ENCODE measurements at places on chromosomes 11 and 22.

- no peak for DNase-seq
Measured at GRCh38 chr22:42811459-42811858, 45.6 kb downstream of the ARFGAP3 start.

- no peak for DNase-seq
Measured at GRCh38 chr11:6225024-6225423, 9.4 kb downstream of the FHIP1B start.

DNA sequence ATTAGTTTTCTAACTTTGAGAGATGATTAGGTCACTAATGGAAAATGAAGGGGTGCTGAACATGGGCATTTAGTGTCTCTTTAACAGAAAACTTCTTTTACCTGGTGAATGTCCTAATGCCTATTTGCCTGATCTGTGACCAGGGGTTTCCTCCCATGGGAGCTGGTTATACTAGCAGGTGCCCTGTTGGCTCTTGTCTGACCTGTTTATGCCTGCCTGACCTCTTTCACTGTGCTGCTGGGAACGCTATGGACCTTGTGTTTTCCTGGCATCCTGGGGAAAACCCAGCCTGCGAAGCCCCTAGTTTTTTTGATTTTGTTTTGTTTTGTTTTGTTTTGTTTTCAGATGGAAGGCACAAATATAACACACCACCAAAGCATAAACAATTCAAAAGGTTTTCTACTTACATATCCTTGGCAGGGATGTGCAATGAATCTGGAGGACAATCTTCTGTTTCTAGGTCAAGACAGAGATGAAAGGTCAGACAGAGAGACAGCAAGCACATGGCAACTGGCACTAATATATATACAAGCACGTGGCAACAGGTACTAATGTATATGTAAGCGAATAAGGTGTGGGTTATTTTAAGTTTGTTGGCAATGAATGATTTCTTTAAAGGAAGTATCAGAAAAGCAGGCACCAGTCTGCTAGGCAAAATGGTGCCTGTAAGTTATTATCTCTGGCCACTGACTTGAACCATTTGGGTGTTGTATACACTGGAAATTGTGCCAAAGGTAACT is 390.2 kb downstream of the LUZP2 start:
- DNase-seq, result no peak

DNA sequence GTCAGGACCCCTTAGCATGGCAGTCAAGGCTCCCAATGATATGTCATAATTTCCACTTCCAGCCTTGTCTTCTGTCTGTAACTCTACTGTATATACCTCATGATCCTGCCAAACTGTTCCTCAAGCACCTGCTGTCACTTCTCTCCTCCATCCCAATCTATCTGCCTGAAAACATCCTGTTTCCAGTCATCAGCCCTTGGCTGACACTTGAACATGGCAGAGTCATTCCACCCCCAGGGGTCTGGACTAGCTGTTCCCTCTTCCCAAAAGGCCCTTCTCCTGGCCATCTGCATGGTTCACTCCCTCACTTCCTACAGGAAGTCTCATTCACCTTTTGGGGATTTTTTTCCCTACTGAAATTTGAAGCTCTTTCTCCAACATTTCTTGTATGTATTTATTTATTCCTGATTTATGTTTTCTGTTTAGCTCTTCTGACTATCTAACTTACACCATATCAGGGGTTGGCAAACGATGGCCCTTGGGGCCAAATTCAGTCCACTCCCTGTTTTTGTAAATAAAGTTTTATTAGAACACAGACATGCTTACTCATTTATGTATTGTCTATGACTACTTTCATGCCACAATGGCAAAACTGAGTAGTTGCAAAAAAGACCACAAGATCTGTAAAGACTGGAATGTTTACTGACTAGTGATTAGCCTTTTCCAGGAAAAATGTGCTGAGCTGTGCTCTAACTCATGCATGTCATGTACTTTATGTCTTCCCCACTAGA is 278.4 kb downstream of the KIRREL3 start:
- DNase-seq, result no peak

- DNase-seq, result peak; percentile 72
Measured at GRCh38 chr11:113313601-113314000, 782 bp upstream of the TTC12 start.

DNA sequence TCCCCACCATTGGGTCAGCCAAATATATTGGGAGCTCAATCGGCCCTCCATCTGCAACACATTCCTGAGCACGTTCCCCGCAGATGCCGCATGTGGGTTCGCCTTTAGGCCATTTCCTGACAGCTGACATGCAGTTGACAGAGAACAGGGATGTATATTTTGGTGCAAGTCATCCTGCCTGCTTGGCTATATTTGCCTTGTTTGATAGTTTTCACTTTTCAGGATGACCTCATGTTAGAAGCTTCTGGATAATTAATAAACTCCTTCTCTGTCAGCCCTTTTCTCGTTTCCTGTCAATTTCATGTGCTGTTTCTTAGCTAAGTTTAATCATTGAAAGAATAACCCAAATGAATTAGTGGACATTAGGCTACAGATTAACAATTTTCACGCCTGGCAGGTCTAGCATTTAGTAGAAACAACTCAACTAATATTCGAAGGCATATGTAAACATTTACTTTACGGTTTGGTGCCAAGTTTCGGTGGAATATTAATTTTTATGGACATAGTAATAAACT is 105.8 kb upstream of the SLC5A12 start:
- no peak for DNase-seq

- DNase-seq, result no peak
Measured at GRCh38 chr11:131168839-131169713, 201.3 kb upstream of the NTM start.

- peak; percentile 90 for DNase-seq
Measured at GRCh38 chr11:95337175-95337957, 106.4 kb upstream of the SESN3 start.

GRCh38 chr11:7892059-7892699 is 38.9 kb downstream of the OR10A6 start:
- DNase-seq, result peak; percentile 56

DNA sequence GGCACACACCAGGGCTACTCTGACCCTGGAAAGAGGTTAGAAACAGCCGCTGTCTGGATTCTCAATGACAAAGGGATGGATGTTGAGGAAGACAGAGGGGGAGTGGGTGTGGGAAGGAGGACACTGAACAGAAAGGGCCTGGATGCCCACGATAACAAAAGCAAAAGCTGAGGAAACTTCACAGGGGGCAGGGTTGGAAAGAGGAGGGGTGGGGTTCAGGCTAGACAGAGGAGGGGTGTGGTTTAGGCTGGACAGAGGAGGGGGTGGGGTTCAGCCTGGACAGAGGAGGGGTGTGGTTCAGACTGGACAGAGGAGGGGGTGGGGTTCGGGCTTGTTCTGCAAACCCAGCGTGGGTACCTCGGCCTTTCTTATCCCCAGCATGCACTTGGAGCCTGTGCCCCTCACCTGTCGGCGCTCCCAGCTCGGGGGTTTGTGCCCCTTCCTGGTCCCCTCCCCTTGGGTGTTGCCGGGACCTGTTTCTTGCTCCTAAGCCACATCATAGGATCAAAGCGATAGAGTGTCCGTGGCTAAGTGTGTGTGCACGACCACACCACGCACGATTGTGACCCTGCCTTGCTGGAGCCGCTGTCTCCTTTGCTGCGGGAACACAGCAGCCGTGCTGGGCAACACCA is 75.6 kb downstream of the BRD1 start:
- no peak for DNase-seq

DNA sequence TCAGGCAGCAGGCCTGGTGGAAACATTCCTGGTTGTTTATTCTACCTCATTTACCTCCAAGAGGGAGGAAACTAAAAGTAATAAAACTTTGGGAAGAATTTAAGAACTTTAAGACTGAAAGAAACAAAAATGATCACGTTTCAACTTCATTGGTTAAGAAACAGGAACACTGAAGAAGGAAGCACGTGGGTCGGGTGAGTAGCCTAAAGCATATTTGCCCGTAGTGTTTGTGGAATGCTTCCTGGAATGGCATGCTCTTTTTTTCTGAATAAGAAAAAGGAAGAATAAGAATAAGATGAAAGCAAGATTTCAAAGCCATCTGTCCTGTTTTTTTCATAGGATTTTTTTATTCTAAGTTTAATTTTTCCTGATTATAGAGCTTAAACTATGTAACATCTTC is 83.1 kb downstream of the WNT11 start:
- DNase-seq, result peak; percentile 8

DNA sequence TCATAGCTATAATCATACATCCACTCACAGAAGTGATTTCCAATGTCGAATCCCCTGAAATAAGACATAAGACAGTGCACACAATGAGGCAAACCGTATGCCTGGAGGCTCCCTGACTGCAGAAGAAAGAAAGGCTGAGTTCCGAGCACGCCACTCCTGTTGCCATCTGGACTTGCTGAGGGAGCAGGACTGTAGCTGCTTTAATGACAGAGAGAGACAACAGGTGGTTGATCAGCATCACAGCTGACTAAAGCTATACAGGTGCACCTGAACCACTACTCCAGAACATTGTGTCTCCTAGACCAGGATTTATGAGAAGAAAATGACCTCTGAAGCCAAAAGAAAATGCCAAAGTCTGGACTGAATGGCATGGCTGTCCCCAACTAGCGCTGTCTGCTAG is 27.0 kb downstream of the TCIRG1 start:
- no peak for DNase-seq

GRCh38 chr11:10023212-10023611 is 270.8 kb downstream of the SBF2 start:
- DNase-seq, result no peak

GRCh38 chr11:26757995-26758394 is 36.1 kb upstream of the SLC5A12 start:
- DNase-seq, result no peak

DNA sequence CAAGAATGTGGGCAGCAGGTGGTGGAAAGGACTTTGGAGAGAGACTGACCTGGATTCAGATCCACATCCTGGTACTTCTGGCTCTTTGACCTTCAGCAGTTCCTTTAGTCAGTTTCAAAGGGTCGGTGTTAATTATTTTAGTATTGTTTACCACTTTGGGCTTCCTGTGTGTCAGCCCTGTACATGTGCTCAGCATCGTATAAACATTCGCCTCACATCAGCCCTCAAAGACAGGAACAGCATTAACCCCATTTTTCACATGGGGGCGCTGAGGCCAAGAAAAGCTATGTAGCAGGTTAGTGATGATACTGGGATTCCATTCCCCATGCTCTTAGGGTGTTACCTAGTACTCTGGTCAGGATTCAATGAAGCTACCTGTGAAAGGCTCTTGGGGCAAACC is 72.1 kb upstream of the YWHAH start:
- no peak for DNase-seq

DNA sequence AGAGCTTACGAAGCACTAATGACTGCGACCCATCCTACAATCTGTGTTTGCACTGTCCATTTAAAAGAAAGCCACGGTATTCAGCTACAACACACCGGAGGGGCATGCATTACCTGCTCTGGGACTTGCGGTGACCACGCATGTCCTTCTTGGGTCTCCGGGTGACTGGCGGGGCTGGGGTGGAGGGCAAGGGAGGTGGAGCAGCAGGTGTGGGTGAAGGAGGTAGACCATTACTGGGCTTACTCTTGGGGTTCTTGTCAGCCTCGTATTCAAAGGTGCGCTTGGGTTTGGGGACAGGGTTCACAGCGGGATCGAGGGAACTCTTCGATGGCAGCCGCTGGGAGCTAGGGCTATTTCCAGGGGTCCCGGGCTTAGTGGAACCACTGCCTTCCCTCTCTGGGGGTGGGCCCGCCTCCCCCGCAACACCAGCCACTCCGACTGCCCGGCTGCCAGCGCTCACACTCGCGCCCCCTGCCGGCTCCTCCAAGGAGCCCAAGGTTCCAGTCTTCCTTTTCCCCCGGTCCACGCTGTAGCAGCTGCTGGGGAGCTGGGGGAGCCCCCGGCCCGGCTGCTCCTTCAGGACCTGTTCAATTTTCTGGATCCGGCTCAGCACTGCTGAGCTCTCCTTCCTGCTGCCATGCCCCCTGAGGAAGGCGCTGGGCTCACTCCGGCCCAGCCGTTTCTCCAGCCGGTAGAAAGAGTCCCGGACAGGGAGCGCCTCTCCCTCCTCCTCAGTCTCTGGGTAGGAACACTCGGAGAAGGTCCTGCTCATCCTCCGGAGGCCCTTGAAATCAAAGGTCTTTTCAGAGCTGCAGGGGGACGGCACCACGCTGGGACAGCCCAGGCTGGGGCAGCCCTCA is 47.5 kb downstream of the RPL27A start:
- DNase-seq, result no peak

DNA sequence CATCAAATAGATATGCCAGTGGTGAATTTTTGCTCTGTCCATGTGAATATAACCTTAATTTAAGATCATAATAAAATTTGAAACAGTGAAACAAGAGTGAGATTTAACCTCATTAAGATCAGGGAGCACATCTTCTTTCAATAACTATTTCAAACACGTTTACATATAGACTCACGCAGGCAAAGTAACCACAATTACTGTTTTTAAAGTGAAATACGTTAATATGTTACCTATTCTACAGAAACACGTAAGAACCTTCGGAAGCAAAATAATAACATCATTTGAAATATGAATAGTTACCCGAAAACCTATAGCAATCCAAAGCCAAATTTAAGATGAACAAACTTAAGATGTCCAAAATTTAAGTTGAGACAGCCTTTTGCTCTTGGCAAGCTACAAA is 136.2 kb upstream of the ZC3H12C start:
- no peak for DNase-seq

- DNase-seq, result no peak
Measured at GRCh38 chr11:3008746-3009336, 16.7 kb upstream of the NAP1L4 start.

GRCh38 chr11:96390488-96390792 is 627 bp downstream of the JRKL start:
- DNase-seq, result no peak

- DNase-seq, result peak; percentile 63
Measured at GRCh38 chr11:108620958-108621772, 27.6 kb upstream of the EXPH5 start.

- DNase-seq, result no peak
Measured at GRCh38 chr11:71238285-71238875, 14.0 kb downstream of the SHANK2 start.

GRCh38 chr11:21489416-21490115 is 703.3 kb upstream of the ANO5 start:
- DNase-seq, result no peak

DNA sequence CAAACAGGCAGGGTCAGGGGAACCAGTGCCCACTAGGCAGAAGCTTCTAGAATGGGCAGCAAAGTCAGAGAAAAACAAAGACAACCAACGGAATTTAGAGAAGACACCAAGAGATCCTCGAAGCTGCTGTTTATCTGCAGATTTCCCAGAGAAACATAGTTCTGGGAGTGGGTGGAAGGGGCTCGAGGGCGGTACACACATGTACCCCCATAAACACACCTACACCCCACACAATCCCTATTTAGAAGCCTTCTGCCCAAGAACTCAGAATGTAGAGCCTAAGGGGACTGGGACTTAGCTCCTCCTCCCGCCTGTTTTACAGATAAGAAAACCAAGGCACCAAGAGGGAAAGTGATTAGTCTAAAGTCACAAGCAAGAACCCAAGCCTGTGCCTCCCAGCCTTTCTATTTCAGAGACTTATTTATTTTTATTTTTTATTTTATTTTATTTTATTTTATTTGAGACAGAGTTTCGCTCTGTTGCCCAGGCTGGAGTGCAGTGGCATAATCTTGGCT is 6.4 kb downstream of the NPTXR start:
- DNase-seq, result no peak
